Uterus (tissue), 4 donors: ENCODE measurements at places on chromosomes 2 and 18. TPM values are rescaled to one million over a fixed set of nuclear protein-coding genes. Genes with fewer than 3 reads are reported as not detected.

Gene HRH4
- total RNA-seq, result not detected

Gene ATP8B1
- total RNA-seq, result 24.9 TPM

Gene RTKN
- total RNA-seq, result 9.8 TPM

Gene IL36G
- not detected for total RNA-seq

Gene ALK
- total RNA-seq, result 4.1 TPM

Gene KRTCAP3
- total RNA-seq, result not detected

Gene RIOK3
- total RNA-seq, result 14.4 TPM

Gene GPR45
- not detected for total RNA-seq

Gene MREG
- 8.5 TPM for total RNA-seq

Gene PRKAG3
- total RNA-seq, result not detected

Gene DIPK1C
- total RNA-seq, result 0.12 TPM
